Activated CD4-positive, alpha-beta memory T cell treated with anti-CD3 and anti-CD28 coated beads, Interleukin-2, amount 10 ng/mL, durations not matched to agents 7 days and 5 days (primary cell): ENCODE measurements at places on chromosomes 11 and 22. TPM values are rescaled to one million over a fixed set of nuclear protein-coding genes. Genes with fewer than 3 reads are reported as not detected.

DNA sequence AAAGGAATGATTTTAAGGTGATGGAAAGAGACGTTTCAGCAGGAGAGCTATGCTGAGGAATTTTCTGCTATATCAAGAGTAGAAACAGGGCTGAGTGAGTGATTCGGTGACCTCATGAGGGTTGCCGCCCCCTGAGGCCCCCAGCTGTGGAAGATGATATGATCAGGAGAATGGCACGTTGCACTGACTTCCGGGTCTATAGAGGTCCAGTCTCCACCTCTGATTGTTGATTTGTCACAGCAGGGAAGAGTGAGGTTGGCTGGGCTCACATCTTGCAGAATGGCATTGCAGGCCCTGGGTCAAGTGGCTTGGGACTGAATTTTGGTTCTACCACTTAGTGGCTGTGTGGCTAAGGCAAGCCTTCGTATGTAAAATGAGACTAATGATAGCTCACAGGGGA, 205.1 kb downstream of the SNX19 start:
- DNase-seq = no peak

- DNase-seq = no peak
Measured at GRCh38 chr11:92768121-92768840, 201.2 kb upstream of the MTNR1B start.

- DNase-seq = no peak
Measured at GRCh38 chr11:44158384-44158783, 62.9 kb downstream of the EXT2 start.

- DNase-seq = no peak
Measured at GRCh38 chr11:111379602-111380136, 594 bp upstream of the POU2AF1 start.

DNA sequence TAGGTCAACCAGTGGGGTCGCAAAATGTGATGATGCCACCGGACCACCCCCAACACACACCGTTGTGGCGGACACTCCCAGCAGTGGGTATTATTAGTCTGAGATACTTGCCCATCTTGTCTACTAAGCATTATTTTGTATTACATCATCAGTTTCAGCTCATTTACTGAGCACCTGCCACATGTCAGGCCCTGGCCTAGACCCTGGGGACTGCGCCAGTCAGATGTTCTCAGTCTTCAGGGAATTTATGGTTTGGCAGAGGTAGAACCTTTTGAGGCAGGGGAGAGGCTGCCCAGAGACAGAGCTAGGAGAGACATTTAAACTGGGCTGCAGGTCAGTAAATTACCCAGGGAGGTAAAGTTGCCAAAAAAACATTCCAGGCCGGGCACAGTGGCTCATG, 43.1 kb upstream of the GCAT start:
- no peak for DNase-seq

The MB gene
- total RNA-seq = not detected

- DNase-seq = no peak
Measured at GRCh38 chr11:112748713-112749543, 212.3 kb upstream of the NCAM1 start.

The VSIG10L2 gene
- total RNA-seq = not detected

DNA sequence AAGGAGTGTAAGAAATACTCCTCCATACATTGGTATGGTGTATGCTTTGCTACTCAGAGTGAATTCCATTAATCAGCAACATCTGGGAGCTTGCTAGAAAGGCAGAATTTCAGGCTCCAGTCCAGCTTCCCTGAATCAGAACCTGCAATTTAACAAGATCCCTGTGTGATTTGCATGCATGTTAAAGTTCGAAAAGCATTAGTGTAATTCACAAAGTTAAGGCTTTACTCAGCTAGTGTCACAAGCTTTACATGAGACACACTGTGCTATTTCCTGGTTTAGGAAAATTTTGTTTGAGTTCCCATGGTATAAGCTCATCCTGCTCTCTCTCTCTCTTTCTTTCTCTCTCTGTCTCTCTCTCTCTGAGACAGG, 37.0 kb upstream of the HEPHL1 start:
- no peak for DNase-seq

DNA sequence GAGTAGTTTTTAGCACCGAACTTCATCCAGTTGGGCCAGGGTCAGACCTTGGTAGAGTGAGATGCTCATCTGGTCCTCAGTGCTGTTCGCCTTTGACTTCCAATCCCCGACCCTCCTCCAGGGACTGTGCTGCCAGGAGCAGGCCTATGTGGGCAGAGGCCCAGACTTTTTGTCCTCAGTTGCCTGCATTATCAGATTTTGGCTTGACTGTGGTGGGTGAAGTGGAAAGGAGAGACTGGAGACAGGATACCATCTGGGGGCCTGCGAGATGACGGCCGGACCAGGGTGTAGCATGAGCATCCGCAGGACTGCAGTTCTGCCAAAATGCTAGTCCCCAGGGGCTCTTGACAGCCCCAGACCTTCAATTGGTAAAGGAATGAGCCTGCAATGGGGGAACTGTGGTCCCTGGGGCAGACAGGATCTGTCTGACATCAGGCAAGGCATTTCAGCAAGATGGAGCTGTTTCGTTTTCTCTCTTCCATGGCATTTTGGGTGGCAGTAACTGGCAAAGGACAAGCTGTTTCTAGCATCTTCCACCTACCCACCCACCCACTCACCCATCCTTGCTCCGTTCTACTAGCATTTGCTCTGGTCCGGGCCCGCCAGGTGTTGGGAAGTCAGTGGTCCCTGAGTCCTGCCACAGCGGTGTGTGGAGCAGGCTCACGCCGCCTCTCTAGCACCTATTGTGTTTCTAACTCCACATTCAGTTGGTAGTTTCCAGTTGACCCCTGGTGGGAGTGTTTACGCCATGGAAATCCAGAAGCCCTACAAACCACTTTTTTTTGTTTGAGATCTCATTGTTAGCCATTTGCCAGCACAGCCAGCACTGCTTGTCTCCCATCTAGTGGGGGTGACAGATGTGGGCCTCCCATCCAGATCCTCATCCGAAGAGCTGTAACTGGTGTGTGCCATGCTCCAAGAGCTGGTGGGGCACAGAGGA, 53.5 kb downstream of the OTOG start:
- no peak for DNase-seq

The SEPTIN5 gene
- not detected for total RNA-seq

The CACNA1I gene
- 8.8 TPM for total RNA-seq

The TTC36 gene
- 0.55 TPM for total RNA-seq

DNA sequence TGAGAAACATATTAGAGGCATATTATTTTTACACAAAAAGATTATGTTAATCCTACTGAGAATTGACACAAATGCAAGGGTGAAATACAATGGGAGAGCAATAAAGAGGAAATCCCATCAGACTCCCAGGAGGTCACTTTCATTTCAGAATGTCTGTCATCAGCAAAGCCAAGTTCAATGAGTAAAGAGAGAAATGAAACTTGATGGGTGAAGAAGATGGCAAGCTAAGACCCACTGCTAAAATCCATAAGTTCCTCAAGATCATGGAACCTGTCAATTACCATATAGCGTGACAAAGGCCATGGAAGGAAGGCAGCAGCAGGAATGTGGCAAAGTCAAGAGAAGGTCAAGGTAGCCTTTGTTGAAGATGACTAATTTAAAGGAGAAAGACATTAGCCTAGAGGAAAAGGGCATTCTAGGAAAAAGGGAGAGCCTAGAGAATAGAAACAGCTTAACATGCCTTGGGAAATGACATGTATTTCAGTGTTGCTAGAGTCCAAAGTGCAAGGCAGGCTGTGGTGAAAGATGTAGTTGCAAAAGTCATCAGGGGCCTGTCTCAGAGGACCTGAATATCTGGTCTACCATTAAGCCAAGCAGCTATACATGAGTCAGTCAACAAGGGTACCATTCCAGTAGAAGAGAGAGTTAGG, 43.1 kb downstream of the FAM168A start:
- DNase-seq = no peak
